ENCODE measurements at places on chromosomes 12 and 14. TPM values are rescaled to one million over a fixed set of nuclear protein-coding genes. Genes with fewer than 3 reads are reported as not detected.

GPR135 gene
- 1.1 TPM for total RNA-seq

TAPBPL gene
- 3.5 TPM for total RNA-seq

STAC3 gene
- total RNA-seq: 0.61 TPM

LPCAT3 gene
- 28.7 TPM for total RNA-seq
